Kidney (tissue), 22 donors: ENCODE measurements at places on chromosomes 4 and X. TPM values are rescaled to one million over a fixed set of nuclear protein-coding genes. Genes with fewer than 3 reads are reported as not detected.

GRCh38 chr4:140790765-140791164, 34.6 kb upstream of the TBC1D9 start:
- DNase-seq: no peak

GRCh38 chrX:31658360-31658759, 586.5 kb upstream of the FTHL17 start:
- DNase-seq: peak; percentile 71

DNA sequence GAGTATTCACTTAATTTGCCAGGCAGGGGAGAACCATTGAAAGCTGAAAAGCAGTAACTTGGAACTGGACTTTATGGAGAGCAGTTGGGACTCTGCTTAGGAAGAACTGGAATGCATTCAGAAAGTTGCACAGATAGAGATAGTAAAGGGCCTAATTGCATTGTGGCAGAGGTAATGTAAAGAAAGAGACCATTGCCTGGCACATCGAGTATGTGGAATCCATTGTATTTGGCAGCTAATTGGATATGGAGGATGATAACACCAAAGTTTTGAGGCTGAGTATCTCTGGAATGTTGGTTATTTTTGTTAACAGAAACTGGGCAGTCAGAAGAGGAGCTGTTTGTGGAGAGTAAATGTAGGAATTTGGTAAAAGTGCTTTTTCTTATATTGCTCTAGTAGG, 169.9 kb downstream of the BMPR1B start:
- DNase-seq: no peak

DNA sequence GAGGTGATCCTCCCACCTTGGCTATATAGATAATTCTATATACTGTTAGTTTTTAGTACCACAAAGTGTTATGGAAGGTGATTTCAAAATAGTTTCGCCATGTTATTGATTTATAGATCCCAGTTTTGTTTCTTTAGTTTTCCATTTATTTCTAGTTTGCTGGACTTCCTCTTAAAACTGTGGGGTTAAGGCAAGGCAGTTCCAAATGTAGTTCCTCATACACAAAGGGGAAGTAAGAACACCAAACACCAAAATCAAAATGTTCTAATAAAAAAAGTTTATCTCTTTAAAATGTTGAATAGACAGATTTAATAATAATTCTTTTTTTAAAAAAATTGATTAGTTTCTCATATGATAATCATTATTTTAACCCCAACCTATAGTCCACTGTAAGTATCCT, 6.8 kb upstream of the CISD2 start:
- DNase-seq: no peak

GRCh38 chr4:107863416-107863815, 38.7 kb downstream of the SGMS2 start:
- no peak for DNase-seq

GRCh38 chr4:142567199-142567598, 278.9 kb downstream of the INPP4B start:
- DNase-seq: no peak

- no peak for DNase-seq
These were observed 209.2 kb upstream of the FAT4 start for GRCh38 chr4:125105561-125105960.

DNA sequence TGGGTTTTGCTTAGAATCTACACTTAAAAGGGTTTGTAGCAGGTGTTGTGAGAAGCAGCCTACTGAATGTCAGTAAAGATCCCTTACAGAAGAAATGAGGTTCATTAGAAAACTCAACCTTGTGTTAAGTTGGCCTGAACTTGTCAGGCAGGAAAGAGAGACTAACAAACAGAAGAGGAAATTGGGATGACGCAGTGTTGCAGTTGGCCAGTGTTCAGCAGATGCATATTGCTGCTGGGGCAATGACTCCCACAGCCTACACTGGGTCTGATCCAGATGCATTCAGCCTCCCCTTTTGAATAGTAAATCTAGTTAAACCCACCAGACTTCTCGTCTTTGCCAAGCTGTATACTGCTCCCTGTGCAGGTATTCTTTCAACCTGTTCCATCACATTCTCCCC, 409.4 kb downstream of the UBE2NL start:
- DNase-seq: no peak

GRCh38 chr4:162793004-162793403, 373.7 kb downstream of the NAF1 start:
- DNase-seq: no peak

- no peak for DNase-seq
These were observed 6.7 kb upstream of the IRAK1 start for GRCh38 chrX:154026136-154027021.

The CORIN gene
- polyA plus RNA-seq: 0.75 TPM

The SERTM2 gene
- 0.22 TPM for polyA plus RNA-seq

The GPR50 gene
- not detected for polyA plus RNA-seq
